ENCODE measurements at places on chromosomes 5 and 9.

DNA sequence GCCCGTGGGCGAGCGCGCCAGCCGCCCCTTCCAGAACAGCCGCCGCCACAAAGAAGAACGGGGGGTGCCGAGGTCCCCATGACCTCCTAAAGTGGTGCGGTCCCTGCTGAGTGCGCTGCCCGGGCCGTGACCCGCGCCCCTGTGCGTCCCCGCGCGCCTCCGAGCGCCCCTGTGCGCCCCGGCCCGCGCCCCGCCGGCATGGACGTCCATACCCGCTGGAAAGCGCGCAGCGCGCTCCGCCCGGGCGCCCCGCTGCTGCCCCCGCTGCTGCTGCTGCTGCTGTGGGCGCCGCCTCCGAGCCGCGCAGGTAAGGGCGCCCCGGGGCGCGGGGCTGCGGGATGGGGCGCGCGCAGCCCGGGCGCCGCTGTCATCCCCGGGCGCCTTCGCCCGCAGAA, 384 bp downstream of the COL5A1 start:
- no peak for DNase-seq

- DNase-seq = peak; percentile 2
Observed at GRCh38 chr5:55509796-55510522, 24.8 kb downstream of the PLPP1 start.

DNA sequence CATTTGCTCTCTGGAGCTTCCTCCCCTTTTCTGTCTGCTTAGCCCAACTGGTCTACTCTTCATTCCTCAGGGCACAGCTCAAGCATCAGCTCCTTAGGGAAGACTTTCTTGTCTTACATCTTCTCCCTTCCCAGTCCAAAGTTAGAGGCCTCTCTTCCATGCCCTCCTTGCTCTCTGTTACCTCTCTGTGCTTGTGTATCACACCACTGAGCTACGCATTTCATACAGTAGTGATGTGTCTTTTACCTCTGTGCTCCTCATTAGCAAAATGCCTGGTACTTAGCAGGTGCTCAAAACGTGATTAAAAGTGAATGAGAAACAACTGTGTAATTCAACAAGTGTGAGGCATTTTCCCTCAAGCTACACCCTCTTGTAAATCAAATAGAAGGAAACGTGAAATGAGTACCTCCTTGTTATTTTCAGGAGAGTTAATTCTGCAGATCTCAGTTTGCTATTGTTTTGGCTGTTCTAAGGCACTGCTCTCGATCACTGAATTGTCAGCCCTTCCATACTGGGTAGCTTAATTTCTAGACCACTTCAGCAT, 39.0 kb downstream of the ERAP1 start:
- no peak for DNase-seq

DNA sequence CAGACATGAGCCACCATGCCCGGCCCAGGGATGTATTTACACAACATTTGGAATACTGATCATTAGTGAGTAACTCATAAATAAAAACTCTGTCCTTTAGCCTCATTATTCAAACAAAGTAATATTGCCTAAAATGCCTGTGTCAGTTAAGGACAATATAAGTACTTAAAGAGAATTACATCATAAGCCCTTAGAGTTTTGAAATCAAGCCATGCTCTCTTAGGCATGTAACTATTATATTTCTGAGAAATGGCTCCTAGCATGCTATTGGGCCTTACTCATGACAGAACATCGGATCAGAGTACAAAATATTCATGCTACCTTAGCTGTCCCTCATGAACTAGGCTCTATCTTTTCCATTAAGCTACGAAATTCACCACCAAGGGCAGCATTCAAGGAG, 309.3 kb downstream of the CHSY3 start:
- DNase-seq = peak; percentile 4

- DNase-seq = no peak
Observed at GRCh38 chr5:102554728-102555127, 55.9 kb upstream of the SLCO6A1 start.

DNA sequence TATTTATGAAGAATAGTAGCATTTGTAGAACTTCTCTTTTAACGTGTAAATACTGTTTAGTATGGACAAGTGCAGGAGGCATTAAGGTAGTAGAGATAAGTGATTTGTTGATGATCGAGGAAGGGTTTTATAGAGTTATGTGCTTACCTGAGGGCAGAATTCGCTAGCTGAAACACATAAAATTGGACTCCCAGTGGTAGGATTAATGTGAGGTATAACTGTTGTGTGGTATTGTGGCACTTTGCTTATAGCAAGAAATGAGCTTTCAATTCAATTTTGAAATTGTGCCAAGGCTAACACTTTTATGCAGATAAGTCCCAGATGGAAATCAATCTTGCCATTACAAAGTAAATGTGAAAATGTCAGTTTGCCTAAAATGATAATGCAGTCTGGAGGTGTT, 1.2 kb downstream of the AP3S1 start:
- DNase-seq = no peak

DNA sequence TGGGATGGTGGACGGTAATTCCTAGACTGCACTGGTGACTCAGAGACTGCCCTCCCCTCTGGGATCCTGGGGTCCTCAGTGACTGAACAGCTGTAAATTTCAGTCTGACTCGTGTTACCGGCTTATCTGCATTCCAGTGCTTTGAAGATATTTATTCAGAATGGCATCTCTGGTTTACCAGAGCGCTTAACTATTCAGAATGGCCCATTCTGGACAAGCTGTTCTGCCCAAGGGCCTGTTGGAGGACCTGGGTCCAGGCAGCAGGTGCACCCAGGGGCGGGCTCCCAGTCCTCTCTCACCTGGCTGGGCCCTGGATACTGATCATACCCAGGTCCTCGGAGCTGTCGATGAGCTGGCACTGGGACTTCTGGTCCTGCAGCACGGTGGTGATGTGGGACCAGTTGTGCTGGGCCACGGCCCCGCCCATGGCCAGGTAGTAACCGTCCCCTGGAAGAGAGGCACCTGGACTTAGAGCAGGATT, 48.0 kb downstream of the SARDH start:
- no peak for DNase-seq

DNA sequence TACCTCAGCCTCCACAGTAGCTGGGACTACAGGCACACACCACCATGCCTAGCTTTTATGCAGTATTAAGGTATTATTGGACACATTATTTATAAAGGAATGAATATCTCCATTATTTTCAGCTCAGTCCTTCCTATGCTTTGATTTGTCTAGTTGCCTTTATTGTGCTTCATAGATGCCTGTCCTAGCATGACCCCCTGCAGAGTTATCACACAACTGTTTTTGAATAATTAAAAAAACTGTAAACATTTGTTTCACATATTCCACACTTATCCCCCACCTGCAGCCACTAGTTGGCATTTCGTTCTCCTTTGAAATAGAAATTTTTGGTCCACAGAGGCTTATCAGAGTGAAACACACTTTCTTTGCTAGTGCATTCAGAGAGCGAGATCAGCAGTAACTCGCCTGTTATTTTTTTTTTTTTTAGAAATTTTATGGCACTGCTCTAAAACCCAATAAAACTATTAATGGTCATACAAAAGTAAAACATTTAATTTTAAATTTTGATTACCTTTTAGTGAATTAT, 151.8 kb upstream of the RASA1 start:
- no peak for DNase-seq

DNA sequence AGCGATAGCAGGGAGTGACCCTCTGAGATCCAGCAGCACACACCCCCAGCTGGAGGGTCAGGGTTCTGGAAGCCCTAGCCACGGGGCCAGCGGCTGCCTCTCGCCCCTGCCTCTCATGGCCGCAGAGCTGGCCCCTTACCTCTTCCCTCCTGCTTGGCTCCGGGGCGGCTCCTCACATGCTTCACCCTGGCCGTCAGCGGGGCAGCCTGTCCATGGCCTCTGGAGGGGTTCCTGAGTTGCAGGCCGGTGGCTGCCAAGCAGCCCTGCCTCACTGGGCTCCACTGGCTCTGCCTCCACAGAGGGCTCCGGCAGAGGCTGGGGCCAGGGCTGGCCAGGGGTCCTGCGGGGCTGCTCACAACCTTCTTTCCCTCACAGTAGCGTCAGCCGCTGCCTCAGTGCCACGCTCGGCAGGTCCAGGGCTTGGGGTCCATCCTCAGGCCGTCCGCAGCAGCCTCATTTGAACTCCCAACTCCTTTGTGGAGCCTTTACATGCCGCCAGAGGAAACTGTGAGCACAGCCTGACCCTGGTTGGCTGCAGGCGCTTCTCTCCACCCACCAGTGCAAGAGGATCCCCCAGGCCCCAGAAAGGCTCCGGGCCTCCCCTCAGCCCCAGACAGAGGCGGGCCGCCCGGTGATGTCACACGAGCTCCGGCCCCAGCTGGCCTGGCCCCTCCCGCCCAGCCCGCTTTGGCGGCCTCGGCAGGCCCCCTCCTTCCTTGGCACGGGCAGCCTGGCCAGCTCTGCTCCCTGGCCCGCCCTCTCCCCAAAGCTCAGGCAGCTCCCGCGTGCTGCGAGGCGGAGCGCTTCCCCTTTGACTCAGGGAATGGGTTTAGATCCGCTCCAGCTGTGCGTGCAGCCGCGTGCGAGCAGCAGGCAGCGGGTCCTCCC, at the start of gene ANGPTL2:
TSS of gene ANGPTL2 (minus strand) at position 460 of the 888 bp plus-strand sequence. CDS start 13,904 bp downstream, outside the sequence.
- DNase-seq = peak; percentile 87

DNA sequence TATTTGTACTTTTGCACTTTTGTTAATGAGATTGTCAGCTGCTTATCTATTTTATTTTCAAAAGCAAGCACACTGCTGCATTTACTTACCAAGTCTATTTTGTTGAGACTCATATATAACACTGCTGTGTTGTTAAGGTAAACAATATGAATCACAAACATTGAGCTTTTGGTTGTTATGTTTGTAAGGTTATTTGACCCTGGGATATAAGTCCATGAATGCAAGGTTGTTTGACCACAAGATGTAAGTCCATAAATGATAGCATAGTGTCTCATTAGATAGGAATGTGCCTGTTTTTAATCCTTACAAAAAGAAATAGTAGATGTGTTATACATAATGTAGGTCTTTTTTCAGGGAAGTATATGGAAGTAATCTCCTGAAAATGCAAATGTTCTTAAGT, 845.9 kb downstream of the CDH9 start:
- peak; percentile 2 for DNase-seq

- peak; percentile 12 for DNase-seq
Observed at GRCh38 chr5:174229514-174230370, 184.2 kb downstream of the NSG2 start.

DNA sequence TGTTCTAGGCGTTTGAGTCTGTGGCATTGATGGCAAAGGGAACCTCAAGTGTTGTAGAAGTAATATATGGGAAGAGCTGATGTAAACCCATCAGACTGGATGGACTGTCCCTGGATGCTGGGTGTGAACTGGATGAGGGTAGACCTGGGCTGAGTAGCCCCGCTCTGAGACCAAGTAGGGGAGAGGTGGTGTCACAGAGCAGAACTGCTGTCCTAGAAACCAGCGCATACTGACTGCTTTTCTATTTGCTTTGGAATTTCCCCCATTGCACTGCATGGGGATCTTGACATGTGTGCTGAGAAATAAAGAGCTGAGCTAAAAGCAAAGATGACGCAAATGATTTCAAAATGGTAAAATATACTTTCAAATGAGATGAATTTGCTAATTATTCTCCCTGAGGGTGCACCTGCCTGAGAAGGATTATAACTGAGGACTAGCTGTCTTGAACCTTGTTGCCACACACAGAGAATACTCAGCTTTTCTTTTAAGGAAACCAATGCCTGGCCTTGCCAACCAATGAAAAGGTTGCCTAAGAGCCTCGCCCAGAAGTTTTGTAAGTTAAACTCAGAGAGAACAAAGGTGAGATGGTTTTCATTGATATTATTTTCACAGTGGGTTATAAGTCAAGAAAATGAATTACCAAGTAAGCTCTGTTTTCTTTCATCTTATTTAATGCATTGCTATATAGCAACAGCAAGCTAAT, 44.8 kb downstream of the NIM1K start:
- DNase-seq = no peak

DNA sequence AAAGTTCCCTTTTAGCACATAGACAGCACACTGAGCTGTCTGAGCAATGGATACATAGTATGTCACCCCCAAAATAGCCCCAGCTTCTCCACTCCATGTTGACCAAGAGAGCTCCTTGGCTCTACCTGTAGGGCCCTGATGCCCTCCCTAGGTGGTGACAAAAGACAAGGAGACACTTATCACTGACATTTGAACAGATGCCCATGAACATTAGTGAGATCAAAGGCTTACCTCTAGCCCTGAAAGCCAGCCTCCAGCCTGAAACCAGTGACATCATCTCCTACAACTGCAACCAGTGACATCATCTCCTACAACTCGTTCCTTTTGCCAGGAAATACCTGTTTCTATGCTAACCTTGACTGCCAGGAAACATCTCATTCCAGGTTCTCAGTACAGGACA, 122.7 kb downstream of the FSTL4 start:
- DNase-seq = no peak

DNA sequence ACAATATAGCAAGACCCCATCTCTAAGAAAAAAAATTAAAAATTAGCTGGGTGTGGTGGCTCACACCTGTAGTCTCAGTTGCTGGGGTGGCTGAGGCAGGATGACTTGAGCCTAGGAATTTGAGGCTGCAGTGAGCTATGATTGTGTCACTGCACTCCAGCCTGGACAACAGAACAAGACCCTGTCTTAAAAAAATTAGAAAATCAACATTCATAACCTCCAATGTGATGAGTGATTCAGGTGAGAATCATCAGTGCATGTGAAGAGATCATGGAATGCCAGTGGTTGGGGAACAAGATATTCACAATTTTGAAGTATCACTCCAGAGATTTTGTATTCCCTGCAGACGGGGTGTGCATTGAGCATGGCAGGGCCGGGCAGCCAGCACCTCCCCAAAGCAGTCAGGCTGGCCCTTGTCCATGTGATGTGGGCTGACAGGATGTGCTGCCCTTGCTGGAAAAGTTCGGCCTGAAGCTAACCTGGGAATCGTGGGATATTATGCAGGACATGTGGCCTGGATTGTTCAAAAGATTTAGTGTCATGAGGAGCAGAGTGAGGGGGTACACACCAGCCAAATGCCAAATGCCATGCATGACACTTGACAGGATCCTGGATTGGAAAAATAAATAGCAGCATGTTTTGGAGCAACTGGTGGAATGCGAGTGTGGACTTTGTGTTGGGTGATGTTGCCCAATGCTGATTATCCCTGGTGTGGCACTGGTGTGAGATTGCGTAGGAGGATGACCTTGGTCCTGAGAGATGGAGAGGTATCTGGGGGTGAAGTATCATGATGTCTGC, 189.0 kb downstream of the RGS3 start:
- DNase-seq = no peak

DNA sequence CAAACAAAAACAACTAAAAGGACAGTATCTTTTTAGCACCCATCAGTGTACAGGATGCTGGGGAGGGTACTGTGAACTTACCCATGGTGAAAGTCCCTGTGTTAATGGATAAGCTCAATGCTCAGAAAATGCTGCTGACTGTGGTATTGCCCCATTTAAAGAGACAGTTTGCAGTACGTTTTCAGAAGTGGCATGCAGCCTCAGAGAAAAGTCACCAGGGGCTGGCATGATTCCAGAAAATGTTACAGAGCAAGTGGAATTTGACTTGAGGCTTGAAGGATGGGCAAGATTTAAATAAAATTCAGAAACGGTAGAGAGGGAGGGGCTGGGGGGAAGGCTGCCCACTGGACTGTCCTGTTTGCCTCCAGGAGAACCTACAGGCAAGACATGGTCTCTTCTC, 7.2 kb downstream of the S1PR3 start:
- DNase-seq = peak; percentile 41

- peak; percentile 16 for DNase-seq
Observed at GRCh38 chr9:133103183-133103986, 17.7 kb downstream of the RALGDS start.

- no peak for DNase-seq
Observed at GRCh38 chr5:149654231-149654630, 72.9 kb downstream of the ARHGEF37 start.

Measured in iris pigment epithelial cell (primary cell).